Tongue (tissue), 3 donors: ENCODE measurements at places on chromosomes 7 and 10. TPM values are rescaled to one million over a fixed set of nuclear protein-coding genes. Genes with fewer than 3 reads are reported as not detected.
A peak's percentile ranks its signal among the peaks of the same experiment; 100 is the strongest.

DNA sequence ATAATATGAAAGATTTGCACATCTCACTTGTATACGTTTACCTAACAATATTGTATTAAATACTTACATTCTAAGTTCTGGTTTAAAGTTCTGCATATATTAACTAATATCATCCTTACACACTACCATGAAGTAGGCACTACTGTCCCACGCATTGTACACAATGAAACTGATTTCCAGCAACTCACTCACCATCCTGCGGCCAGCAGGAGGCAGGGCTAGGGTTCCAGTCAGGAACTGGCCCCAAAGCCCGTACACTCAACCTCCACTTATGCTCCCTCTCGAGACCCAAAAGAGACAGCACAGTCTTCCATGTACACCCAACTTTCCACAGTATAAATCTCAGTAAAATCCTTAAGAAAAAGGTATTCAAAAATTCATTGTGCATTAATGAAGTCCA, 41.4 kb downstream of the GRID1 start:
- DNase-seq: no peak

- DNase-seq: no peak
These were observed 918 bp upstream of the STRA8 start for GRCh38 chr7:135232720-135233119.

- DNase-seq: no peak
These were observed 75.6 kb downstream of the FOXL3 start for GRCh38 chr7:365593-365992.

DNA sequence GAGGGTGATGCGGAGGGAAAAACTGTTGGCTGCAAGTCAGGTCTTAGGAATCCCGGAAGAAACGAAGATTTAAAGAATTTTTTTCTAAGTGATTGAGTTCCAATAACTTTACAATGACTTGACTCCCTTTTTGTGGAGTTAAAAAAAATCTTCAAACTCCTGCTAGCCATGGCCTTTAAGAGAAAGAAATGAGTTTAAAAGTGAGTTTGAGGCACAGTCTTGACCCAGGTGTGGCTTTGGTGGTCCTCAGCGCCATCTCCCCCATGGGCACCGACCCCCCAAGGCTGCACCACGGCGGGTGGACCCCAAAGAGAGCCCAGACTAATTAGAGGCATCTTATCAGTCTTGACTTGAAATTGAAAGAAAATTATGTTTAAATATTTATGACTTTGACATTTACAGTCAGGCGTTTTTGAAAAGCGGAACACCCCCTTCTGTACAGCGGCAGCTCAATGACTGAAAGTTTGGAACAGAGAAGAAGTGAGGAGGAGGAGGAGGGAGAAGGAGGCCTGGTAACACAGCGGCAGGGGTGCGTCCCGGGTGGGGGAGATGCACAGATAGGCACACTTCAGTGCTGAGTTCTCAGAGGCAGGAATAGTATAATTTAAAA, 349.6 kb downstream of the DNAJB6 start:
- no peak for DNase-seq

- DNase-seq: no peak
These were observed 137.4 kb downstream of the GLI3 start for GRCh38 chr7:42099470-42100155.

DNA sequence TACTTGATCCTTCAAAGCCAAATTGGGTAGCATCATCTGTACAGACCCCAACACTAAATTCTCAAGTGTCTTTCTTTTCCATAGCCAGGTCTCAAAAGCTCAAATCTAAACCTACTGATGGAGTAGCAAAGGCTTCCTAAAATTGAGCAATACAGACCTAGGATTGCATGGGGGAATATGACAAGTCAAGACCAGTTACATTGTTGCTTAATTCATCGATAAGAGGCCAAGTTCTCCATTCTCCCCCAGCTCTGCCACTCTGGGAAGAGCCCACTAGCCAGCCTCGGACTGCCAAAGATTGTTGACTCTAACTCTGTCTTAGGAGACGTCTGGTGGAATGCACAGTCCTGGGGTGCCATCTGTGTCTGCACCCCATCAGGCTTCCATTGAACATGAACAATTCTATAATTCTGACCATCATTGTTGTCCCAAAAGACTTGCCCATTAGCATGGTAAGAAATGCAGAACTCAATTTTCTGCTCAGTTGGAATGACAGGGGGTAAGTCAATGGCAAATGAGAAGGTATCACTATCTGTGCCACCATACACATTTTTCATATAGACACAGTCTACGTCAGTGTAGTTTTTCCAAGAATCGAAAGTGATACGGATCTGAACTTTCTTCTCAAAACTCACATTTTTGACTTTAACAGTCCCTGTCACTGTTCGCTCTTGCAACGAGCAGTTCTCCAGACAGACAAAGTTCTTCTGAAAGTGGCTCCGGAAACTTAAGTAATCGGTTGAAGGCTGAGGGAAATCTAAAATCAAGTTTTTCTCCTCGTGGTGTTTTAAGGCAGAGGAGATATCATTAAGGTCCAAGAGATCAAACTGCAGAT, 2.9 kb downstream of the PPP1R3C start:
- DNase-seq: no peak

- DNase-seq: peak; percentile 90
These were observed 5.3 kb upstream of the PRKRIP1 start for GRCh38 chr7:102390697-102391484.

DNA sequence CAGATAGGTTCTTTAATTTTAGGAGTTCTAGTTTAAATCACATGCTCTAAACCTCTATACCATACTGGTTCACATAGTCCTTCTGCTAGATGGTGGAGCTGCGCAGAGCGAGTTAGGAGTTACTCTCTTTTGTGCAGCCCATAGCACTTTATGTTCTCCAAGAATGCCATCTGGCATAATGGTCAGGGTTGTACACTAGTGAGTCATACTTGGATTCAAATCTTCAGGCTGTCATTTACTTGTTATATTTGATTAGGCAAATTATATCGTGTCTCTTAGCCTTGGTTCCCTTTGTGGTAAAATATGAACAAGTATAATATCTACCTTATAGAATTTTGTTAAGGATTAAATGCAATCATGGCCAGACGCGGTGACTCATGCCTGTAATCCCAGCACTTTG, 1078.3 kb downstream of the NRG3 start:
- no peak for DNase-seq

- DNase-seq: no peak
These were observed 23.3 kb downstream of the AP5Z1 start for GRCh38 chr7:4798706-4799235.

- DNase-seq: peak; percentile 41
These were observed 30.9 kb upstream of the KLHL7 start for GRCh38 chr7:23074443-23075261.

DNA sequence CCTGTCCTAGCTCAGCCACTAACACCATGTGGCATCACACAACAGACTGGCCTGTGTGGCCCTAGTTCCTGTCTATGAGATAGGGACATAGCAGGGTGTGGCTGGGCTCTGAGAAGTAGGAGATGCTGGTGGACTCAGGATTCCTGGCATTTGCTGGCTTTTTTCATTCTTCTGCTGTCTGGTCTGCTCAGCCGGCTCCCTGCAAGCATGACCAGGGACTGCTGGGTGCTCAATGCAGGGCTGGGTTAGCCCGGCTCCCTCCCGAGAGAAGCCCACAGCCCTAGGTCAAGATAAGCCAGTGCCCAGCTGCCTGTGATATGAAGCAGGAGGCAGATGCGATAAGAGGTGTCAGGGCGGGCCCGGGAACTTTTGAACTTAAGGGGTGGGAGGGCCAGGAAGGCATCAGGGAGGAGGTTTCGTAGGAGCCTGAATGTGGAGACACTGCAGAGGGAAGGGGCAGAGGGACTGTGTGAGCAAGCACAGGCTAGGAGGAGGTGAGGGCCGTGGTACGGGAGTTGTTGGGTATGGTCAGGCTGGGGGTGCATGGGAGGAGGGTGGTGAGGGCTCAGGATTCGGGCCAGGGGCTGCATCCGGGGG, 3.5 kb downstream of the AQP1 start:
- no peak for DNase-seq

DNA sequence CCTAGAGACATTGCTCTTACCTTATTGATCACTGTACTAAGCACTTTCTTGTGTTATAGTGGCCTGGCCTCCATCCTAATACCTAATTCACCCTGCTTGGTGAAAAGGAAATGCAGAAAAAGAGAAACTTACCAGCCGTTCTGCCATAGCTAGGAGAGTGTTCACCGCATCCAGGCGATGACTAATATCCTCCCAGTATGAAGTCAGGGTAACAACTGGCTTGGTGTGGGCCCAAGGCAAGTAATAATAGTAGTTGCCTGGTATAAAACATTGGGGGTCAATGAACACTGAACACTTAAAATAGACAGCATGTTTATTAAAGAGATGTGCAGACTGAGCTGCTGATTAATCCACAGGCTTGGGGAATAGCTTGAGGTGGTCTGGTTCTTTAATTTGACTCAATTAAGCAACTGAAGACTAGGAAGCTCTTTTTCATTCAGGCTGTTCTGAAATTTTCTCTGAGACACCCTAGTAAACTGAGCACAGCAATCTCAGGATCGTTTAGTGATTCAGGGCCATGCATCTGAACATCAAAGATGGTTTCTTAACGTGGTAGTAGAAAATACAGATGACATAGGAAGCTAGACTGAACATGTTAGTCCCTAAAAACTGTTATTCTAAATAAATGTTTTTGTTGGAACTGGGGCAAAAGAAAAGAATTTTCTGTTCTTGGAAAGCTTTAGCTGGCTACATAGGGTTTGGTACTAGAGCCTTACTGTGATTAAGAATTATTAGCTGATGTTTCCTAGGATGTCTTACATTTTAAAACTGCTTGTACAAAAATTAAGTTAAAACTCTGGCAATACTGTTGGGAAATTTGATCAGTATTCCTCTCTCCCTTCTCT, 102.2 kb downstream of the MYOF start:
- no peak for DNase-seq

The CALCR gene
- total RNA-seq: 7.0 TPM

DNA sequence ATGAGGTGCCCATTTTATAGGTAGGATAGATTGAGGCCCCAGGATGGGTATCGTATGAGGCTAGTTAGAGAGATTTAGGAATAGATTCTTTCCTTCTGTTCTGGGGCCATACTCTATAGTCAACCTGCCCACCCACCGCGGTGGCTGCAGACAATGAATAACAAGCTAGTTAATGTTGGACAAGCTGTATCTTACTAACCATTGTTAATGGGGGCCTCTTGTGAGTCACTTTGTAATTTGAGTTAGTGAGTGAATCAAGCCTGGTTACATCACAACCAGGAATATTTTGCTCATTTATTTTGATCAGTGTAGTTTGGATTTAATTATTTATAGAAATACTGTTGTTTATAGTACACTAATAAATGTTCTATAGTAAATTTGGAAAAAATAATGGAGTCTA, 7.3 kb downstream of the SORCS3 start:
- no peak for DNase-seq

The ACSL5 gene
- 3.7 TPM for total RNA-seq
